Activated T-cell treated with anti-CD3 and anti-CD28 coated beads, Interleukin-2, amount 50 U/mL, for 24 hours (primary cell): ENCODE measurements at places on chromosomes 16 and 17.

GRCh38 chr17:50679008-50679544 is 28.6 kb downstream of the ANKRD40 start:
- DNase-seq: no peak

GRCh38 chr17:58686980-58687379 is 4.9 kb downstream of the TEX14 start:
- no peak for DNase-seq

DNA sequence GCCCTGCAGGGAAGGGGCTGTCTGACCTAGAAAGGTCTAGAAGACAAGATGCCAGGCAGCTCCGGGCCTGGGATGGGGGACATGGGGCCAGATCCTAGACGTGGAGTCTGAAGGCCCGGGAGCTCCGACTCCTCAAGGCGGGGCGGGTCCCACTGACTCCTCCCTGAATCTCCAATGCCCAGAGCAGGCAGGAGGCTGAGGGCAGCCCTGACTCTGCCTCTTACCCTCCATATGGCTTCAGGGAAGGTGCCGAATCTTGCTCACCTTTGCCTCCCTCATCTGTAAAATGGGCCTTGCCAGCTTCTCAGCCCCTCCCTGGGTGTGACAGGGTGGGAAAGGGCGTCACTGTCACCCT is 14.8 kb downstream of the VASN start:
- DNase-seq: no peak

DNA sequence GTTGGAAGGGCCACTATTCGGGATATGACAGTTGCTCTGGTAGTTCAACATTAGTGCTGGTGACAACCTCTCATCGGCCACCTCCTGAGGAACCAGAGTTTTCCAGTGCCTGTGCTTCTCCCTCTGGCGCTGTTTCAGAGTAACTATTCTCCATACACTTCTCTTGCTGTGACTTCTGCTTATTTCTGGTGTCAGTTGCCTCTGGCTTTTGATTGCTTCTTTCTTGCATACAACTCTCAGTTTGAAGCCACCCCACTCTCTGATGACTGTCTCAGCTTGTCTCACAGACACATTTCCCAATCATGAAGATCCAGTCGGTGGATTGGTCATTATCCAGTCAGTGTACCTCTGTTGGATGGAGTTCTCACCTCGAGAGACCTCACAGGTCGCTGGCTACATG is 3.4 kb upstream of the TM4SF5 start:
- DNase-seq: no peak

- no peak for DNase-seq
Observed at GRCh38 chr17:68061512-68062313, 26.2 kb downstream of the KPNA2 start.

DNA sequence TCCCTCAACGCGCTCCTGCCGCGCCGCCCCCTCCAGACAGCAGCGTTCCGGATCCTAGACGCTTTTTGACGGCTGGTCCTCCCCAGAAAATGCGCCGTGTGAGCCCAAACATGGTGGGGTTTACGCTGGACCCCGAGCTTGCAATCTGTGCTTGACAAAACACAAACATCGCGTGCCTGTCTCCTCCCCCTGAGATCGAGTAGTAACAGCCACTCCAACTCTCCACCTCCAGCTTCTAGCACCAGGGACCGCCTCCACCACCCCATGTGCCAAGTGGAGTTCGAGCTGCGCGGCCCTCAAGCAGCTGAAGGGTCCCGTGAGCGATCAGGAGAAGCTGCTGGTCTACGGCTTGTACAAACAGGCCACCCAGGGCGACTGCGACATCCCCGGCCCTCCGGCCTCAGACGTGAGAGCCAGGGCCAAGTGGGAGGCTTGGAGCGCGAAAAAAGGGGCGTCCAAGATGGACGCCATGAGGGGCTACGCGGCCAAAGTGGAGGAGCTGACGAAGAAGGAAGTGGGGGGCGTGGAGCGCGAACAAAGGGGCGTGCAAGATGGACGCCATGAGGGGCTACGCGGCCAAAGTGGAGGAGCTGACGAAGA is 656 bp upstream of the GEMIN4 start:
- DNase-seq: no peak

GRCh38 chr16:66386629-66387622 is 20.4 kb downstream of the CDH5 start:
- DNase-seq: no peak

GRCh38 chr16:57903656-57904055 is 67.3 kb downstream of the CNGB1 start:
- DNase-seq: no peak

GRCh38 chr16:1163567-1164055 is 10.7 kb downstream of the CACNA1H start:
- no peak for DNase-seq

GRCh38 chr17:10073941-10074340 is 124.5 kb downstream of the GAS7 start:
- no peak for DNase-seq

DNA sequence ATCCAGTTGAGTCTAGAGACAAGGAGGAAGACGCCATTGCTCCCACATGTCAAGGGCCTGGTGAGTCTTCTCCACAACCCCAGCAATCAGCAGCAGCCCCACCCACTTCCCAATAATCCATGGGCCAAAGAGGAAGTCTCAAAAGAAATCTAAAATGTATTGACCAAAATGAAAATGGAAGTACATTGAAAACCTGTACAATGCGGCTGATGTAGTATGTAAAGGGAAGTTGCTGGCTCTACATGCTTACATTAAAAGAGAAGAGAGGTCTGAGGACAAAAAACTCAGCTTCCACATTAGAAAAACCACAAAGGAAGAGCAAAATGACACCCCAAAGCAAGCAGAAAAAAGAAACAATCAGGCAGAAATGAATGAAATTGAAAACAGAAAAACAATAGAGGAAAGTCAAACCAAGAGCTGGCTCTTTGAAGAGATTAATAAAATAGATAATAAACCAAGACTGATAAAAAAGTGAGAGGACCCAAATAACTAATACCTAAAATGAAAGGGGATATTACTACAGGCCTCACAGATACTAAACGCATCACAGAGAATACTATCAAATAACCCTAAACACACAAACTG is 100.6 kb upstream of the METRNL start:
- DNase-seq: no peak

GRCh38 chr17:75478508-75478907 is 22.1 kb downstream of the TMEM94 start:
- no peak for DNase-seq

DNA sequence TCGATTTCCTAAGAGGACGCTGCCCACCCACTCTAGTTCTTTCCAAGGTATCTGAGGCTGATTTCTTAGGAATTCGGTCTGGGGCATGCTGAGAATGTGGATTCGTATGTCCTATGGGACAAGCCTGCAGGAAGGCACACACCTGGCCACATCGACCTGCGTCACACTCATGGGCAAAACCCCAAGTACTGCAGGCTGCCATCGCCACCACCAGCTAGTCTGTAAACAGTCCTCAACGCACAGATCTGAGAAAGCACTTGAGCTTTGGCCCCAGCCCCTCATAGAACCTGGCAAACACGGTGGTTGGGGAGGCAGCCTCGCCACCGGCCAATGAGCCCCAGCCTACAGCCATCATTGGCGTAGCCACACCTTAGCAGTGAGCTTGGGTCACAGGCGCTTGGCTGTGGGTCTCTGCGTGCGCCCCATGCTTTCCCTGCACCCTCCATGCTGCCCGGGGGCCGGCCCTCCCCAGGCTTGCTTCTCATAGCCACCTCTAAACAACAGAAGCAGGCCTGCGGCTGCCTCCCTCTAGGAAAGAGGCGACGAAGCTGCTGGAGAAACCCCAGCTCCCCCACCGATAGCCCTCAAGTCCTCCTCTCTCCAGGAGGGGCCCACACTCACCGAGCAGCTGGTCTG is 75.1 kb downstream of the ZNF778 start:
- DNase-seq: no peak

GRCh38 chr17:48995304-48995973 is 1.7 kb upstream of the IGF2BP1 start:
- no peak for DNase-seq

DNA sequence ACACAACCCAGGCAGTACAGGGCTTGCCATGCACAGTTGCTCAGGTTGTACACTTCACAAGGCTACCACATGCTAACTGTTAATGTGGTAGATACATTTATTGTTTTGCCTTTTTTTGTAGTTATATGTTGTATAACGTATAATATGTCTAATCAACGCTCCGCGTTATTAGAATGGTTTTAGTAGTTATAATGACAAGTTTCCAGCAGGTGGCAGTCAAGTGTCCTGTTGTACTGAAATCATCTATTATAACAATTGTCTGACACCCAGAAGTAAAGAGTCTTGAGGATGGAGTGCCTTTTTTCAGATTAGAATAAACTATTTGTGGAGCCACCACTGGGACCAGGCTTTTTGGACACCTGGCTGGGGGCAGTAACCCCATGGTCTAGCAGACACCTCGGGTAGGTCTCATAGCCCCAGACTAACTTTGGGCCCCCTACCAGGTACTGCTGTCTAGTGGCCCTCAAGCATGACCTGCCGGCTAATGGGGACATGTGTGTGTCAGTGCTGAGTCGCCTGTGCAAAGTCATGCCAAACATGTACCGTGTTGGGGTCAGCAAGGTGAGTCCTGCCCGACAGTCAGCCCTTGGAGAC is 32.8 kb downstream of the MYO15A start:
- peak; percentile 43 for DNase-seq

- DNase-seq: no peak
Observed at GRCh38 chr16:78137782-78138616, 38.5 kb downstream of the WWOX start.

DNA sequence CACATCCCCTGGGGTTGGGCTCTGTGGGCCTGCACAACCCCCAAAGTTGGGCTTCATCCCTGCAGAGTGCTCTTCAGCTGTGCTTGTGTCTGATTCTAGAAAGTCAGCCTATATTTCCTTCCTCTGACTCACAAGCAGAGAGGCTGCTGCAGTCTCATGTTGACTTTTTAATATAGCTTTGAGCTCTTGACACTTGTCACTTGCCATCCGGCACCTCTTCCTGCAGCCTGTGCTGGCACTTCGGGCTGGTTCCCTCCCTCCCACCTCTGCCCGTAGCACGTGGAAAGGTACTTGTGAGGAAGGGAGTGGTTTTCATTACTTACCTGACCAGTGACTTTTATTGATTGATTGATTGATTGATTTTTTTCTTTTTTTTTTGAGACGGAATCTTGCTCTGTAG is 19.0 kb upstream of the JPT2 start:
- DNase-seq: no peak

DNA sequence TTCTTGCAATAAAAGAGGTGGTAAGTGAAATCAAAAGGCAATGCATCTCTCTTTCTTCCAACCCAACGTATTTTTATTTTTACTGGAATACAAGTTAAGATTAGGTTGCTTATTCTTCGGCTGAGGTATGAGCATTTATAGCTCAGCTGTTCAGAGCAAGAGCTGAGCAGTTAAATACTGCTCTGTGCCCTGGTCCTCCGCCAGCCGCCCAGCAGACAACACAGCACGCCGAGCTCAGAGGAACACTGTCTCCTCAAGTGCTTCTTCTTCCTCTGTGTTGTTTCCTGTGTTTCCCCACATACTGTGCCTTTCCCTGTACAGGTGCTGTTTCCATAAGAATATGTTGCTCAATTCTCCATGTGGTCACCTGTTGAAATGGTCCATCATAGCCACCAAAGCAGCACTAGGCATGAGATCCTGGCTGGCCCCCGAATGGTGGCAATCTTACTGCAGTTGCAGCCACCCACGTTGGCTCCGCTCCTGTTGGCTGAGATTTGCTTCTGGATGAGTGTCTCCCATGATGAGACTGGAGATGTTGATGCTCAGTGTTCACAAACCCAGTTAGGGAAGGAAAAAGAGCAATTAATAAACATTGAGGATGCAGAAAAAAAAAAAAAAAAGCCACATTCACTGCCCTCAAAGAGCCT is 515.3 kb downstream of the GRIN2A start:
- DNase-seq: no peak

DNA sequence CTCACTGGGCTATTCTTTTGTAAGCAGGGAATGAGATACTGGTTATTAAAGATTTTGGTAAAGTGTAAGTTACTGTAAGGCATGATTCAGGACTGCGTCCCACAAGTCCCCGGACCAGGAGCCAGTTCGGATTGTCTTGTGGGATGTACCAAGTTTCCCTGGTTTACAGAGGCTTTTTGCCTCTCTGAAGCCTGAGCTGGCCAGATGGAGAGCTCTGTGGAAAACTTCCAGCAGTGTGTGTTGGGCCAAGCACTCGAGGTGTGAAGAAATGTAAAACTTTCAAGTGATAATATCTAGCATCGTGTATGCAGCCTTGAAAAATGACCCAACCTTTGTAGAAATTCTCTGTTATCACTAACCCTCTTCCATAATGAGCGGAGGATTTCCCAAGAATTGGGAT is 2.4 kb downstream of the EPN2 start:
- no peak for DNase-seq

DNA sequence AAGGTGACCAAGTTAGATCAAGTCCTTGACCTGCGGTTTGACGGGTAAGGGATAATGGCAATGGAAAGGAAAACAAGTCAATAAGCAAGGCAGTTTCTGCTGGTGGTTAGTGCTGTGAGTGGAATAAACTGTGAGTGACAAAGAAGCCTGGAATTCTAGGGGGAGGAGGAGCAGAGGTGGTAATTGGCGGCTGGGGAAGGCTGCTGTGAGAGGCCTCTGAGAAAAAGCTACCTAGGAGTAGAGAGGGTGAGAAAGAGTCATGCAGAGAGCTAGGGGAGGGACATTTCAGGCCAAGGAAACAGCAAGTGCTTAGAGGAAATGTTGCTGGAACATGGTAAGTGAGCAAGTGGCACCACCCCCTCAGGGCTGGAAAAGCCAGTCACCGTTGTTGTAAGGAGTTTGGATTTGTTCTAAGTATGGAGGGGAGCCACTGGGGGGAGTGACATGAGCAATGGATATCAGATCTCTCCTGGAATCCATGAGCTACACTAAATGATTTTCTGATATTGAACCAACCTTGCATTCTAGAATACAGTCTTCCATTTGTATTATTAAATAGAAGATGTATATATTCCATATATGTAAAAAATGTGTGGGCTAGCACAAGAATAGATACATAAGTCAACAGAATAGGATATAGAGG is 6.7 kb downstream of the NLRC3 start:
- no peak for DNase-seq

DNA sequence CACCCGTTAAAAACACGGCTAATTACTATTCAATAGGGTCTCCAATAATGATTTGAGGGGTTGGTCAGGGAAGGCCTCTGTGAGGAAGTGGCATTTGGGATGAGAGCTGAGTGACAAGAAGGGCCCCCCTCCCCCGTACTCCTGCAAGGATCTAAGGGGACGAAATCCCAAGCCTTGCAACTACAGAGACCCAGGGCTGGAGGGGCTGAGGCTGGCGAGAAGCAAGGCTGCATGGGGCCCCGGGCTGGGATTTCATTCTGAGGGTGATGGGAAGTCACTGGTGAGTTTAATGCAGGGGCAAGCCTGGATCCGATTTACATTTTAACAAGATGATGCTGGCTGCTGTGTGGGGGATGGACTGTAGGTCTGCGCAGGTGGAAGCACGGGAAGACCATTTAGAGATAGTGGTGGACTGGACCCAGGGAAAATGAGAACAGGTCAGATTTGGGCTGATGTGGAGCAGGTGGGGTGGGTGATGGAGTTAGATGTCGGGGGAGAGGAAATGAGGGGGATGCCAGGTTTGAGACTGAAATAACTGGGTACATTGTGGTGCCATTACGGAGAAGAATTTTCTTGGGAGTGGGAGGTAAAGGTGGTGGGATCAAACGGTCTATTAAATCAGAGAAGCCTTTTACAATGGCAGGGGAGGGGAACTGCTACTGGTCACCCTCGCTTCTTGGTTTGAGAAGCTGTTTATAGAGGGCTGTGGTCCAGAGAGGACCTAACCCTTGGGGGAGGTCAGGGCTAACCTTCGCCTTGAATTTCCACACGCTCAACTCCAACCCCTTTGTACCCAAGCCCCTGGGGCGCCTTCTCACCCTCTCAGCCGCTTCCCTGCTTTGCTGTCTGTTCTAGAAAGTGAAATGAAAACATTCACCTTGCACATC is 932 bp upstream of the MYBBP1A start:
- no peak for DNase-seq
